Left cardiac atrium (tissue), 4 donors: ENCODE measurements at places on chromosomes 6 and 20.

DNA sequence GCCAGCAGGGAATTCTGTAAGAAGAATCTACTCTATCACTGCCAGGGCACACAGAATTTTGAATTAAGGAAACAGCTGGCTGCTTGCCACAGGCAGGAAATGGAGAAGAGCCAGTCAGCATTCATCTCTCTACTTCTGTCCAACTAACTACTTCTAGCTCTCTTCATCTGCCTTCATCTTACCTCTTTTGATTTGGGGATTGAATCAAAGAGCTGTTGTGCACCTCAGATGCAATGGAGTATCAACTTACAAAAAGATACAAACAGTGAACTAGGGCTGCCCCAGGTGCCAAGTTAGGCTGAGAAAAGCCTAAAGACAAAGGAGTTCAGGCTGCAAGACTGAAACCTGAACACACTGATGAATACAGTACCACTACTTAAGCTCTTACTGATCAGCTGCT lies 82.0 kb downstream of the PTPRK start:
- DNase-seq = peak; percentile 28

DNA sequence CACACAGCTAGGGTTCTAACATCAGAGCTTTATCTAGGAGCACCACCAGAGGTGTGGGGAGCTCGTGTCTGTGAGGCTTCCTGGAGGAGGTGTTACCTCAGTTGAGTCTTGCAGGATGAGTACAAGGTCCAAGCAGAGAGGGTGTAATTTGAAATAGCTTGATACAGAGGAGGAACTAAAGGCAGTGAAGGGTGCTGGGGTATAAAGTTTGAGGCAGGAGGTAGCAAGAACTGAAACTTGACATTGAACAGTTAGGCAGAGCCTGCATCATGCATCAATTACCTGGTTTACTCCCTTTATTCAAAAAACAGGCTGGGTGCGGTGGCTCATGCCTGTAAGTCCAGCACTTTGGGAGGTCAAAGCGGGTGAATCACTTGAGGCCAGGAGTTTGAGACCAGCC lies 241.2 kb downstream of the UST start:
- DNase-seq = no peak

DNA sequence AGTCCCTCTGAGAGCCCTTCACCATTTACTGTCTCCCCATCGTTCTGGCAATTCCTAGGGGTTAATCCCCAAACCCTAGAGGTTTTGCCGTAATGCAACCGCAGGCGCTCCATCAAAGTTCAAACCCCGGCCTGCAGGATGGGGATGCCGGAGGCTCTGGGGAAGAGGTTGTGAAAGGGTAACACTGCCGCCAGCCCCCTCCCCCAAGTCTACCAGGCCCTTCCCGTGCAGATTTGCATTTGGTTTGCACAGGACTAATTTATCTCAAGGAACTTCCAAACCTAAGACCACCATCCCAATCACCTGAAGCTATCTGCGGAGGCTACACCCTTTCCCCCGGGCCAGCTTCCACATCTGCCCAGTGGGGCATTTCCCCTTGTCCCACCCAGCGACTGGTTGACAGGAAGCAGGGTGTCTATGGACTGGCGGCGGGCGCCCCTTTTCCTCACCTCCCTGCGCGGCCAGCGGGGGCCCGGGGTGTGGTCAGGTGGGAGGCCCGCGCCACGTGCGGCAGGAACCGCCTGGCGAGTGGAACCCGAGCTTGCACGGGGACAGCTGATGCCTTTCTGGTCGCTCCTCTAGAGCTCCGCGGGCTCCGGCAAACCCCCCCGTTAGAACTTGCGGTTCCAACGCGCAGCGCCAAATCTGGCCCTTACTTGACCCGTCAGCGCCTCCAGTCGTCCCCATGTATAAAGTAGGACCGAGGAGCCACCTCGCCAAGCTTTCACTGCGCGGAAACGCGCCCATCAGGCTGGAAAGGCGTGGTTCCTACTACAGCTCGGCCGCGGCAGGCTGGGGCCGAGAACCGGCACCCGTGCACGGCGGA lies 9.4 kb upstream of the SLC4A11 start:
- peak; percentile 55 for DNase-seq

DNA sequence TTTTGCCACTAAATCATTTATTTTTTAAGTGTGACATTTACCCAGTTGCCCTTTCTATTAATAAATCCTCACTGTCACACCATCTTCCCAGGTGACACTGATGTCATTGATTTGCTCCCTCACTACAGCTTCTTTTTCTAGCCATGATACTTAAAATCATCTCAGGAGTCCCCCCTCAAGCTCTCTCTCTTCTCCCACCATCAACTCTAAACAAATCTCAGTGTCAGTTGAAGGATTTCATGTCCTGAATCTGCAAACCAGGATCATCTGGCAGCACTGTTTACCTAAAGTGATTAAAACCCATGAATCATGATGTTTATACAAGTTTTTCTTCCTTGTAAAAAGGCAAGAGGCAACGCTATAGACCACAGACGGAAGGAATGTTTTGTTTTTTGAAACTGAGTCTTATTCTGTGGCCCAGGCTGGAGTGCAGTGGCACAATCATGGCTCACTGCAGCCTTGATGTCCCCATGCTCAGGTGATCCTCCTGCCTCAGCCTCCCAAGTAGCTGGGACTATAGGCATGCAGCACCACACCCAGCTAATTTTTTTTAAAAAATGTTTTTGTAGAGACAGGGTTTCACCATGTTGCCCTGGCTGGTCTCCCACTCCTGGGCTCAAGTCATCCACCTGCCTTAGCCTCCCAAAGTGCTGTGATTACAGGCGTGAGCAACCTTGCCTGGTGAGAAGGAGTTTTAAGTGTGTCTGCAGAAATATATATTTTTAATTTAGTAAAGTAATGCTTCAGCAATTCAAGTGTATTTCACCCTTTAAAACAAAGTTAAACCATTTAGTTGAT lies 30.1 kb upstream of the SH3BGRL2 start:
- no peak for DNase-seq

GRCh38 chr6:166204852-166205650 lies 37.4 kb upstream of the TBXT start:
- no peak for DNase-seq

- peak; percentile 61 for DNase-seq
These were observed 14.5 kb downstream of the FOXC1 start for GRCh38 chr6:1624058-1624850.
